Activated CD4-positive, alpha-beta T cell treated with anti-CD3 and anti-CD28 coated beads, Interleukin-2, amount 50 U/mL, for 16 hours (primary cell): ENCODE measurements at places on chromosomes 5 and 9.

- DNase-seq, result peak; percentile 93
Observed at GRCh38 chr9:129868872-129869486, 33.7 kb downstream of the USP20 start.

GRCh38 chr5:147046281-147046680 lies 167.7 kb upstream of the PPP2R2B start:
- DNase-seq, result no peak

- DNase-seq, result no peak
Observed at GRCh38 chr5:95285409-95285755, 488 bp upstream of the MCTP1 start.

DNA sequence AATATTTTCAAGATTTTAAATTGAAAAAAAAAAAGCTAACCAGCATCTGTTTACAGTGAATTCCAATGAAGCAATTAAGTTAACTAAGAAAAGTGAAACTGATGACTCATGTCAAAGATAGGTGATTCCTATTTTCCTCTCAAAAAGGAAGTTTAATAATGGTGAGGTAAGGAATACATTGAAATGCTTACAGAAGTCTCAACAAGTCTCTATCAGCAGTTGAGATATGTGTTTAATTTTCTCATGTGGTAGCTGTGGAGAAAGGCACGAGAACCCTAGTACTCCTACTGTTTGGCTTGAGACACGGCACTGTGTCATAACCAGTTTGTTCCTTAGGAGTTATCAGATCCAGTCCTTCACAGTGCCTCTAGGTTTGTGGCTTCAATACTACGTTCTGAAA lies 114.5 kb downstream of the SLC25A46 start:
- no peak for DNase-seq

DNA sequence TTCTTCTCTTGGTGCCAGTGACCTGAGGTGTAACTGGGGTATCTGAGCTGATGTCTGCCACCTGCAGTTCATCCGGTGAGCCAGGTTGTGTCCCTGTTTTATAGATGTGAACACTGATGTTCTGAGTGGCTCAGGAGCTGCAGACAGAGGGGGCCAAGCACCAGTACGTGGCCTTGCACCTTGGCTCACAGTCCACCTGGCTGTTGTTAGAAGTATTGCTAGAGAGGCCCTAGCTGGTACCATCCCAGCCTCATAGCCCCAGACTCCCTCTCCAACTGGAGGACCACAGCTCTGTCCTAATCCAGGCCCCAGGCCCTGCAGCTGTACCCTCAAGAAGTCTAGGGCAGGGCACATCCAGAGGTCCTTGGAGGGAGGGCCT lies 16.2 kb downstream of the PHF2 start:
- DNase-seq, result no peak

GRCh38 chr9:34647651-34648050 lies 1.2 kb downstream of the GALT start:
- DNase-seq, result peak; percentile 35

DNA sequence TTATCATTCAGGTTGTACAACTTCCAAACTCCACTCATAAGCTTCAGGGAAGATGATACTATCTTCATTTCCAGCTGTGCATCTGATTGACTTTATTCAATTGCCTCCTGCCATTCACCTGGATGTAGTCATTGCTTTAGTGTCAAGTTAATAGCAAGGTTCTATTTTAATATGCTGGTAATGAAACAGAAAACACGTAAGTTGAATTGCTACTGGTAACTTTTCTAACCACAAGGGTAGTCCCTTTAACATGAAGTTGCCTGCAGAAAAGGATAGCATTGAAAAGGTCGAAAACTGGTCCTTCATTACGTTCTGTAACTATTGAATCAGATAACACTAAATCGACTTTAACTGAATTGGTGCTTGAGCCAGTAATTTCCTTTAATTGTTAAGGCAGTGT lies 459.4 kb upstream of the CDH6 start:
- DNase-seq, result no peak

- DNase-seq, result no peak
Observed at GRCh38 chr5:36070687-36071571, 4.2 kb upstream of the UGT3A2 start.

GRCh38 chr9:100108559-100108958 lies 9.5 kb downstream of the INVS start:
- no peak for DNase-seq

DNA sequence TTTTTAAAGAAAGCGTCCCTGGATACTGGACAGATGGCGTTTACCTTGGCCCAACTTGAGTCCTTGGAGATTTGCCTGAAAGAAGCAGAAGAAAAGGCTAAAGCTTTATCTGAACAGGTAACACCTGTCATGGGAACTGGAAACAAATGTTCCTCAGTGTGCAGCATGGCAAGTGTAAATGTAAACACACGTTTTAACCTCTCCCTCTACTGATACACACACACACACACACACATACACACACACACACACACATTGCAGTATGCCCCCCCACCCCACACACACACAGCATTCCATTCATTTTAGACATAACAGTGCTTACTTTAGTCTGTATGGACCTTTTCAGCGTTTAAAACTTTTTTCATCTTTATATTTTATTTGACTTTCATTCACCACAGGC lies 51.1 kb downstream of the CCDC192 start:
- DNase-seq, result no peak

DNA sequence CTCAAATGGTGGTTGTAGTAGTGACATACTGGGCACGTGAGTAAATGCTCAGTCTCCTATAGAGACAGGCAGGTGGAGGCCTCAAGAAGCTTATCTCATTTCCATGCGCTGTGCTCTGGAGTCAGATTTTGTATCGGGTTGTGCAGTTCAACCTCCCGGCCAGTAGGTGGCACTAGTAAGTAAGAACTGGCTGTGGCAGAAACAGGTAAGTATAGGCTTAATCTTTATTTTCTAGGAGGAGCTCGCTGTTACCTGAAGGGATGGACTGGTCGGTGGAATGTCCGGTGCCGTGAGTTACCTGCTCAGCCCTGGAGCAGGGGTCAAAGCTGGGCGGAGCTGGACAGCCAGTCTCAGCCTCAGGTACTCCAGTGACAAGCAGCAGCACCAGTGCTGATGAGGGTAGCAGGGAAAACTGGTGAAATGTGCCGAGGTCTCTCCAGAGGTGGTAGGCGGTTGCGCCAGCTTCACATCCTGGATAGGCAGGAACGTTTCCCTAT lies 880.1 kb upstream of the SEMA6A start:
- peak; percentile 56 for DNase-seq

DNA sequence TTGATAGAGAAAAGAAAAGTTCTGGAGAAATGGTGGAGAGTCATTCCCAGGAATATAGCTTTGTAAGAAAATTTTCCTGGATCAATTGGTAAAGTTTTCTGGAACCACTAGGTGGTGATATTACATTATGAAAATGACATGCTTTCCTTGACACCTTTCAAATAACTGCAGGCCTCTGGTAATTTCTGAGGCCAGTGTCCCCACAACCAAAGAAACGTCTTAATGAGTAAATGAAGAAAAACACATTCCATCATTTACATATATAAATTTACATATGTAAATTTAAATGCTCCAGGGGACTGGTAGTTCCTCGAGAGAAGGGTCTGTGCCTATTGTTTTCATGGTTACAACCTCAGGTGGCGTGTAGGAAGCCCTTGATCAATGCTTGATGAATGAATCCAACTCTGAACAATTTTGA lies 17.2 kb upstream of the RGS3 start:
- peak; percentile 31 for DNase-seq

DNA sequence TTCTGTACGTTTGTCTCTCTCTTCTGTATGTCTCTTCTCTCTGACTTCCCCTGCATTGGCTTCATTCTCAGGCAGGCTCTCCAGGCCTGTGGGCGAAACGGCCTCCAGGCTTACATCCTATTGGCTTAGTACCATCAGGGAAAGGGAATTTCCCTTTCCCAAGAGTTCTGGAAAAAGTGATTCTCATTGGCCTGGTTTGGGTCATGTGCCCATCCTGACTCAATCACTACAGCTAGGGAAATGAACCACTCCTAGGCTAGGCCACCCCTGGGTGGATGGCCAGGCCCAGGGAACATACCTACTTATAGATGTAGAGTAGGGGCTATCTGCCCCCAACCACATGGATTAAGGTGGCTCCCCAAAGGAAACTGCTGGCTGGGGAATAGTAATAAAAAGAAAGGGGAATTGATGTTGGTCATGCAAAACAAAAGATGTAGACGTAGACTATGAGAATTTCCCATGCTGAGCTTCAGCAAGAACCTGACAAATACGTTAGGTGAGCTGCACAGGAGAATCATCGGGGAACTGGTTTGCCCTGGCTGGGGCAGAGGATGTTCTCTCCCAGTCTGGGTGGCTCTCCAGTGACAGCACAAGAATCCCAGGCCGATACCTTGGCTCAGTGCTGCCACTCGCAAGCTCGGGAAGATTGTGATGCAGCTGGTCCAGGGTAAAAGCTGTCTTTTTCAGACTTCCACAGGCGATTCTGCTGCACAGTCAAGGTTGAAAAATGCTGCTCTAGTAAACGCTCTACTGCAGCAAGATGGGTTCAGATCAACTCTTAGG lies 3.7 kb upstream of the EGR1 start:
- no peak for DNase-seq

DNA sequence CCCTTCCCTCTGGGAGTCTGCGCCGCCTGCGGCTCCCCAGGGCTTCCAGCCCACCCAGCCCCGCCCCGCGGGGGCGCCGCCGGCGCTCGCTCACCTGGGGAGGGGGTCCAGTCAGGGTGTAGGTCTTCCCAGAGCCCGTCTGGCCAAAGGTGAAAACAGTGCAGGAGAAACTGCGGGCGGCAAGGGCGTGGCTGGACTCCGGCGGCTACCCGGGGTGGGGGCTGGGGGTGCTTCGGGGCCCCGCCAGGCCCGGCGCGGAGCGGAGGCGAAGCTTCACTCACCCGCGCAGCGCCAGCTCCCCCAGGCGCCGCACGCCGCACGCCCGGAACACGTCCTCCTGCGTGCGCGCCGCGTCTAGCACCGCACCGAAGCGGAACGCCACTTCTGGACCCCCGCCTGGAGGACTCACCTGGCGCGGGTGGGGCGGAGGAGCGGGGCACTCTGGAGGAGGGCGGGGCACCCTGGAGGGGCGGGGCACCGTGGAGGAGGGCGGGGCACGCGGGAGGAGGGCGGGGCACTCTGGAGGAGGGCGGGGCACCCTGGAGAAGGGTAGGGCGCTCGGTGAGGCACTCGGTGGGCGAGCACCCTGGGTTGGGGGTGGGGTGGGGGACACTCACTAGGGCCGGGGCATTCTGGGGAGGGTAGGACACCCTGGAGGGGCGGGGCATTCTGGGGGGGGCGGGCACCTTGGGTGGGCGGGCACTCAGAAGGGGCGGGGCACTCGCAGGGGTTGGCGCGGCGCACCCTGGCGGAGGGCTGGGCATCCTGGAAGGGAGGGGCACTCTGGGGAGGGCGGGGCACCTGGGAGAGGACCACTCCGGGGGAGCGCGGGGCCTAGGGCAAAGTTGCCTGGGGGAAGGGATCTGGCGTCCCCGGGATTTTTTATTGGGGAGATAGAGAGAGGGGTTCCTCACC lies 814 bp downstream of the KIF12 start:
- no peak for DNase-seq

GRCh38 chr5:60668686-60669304 lies 31.2 kb downstream of the DEPDC1B start:
- peak; percentile 26 for DNase-seq

DNA sequence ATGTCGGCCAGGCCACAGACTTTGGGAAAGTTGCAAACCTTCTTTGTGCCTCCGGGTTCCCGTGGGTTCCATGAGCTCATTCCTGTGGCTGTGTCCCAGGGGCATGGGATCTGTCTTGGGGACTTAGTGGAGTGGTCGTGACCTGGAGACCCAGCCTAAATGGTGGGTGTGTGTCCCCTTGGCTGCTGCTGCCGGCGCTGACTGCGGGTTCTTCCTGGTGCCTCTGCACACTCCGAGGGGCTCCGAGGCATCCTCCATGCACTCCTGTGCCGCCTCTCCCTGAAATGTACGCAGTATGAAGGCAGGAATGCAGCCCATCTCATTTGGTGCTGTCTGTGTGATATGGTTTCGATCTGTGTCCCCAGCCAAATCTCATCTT lies 21.0 kb upstream of the SLC2A6 start:
- no peak for DNase-seq

- no peak for DNase-seq
Observed at GRCh38 chr5:138543730-138544104, 681 bp upstream of the ETF1 start.

- no peak for DNase-seq
Observed at GRCh38 chr5:34820593-34820992, 18.4 kb upstream of the TTC23L start.

DNA sequence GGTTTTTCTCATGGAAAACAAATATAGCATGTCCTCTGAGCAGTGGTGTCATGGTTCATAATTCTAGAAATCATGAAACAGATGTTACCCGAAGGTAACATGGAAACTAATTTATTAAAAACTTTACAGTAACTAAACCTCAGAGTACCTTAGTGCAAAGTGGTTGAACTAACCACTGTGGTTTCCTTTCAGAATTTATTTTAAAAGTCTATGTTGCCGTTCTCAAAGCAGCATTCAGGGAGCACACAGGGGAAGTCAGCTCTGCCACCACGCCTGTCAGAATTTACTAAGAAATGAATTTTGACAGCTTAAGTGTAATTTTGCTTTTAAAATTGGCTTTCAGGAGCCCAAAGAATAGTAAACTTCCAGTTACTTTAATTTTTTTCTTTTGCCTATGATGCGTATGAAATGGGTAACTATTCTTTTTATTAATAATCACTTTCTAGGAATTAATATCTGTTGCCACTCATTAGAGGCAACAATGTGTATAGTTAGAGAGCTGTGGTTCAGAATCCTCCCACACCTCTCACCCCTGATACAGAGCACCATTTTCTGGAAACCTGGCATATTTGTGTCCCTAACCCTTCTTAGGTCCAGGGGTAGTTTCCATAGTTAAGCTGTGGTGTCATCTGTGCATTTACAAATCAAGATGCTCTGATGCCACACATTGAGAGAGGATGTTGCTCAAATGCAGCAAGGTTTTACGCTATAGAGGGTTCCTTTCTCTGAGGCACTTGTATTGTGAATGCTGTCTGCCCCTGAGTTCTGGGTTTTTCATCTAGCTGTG lies 202.6 kb downstream of the ZSWIM6 start:
- peak; percentile 45 for DNase-seq

DNA sequence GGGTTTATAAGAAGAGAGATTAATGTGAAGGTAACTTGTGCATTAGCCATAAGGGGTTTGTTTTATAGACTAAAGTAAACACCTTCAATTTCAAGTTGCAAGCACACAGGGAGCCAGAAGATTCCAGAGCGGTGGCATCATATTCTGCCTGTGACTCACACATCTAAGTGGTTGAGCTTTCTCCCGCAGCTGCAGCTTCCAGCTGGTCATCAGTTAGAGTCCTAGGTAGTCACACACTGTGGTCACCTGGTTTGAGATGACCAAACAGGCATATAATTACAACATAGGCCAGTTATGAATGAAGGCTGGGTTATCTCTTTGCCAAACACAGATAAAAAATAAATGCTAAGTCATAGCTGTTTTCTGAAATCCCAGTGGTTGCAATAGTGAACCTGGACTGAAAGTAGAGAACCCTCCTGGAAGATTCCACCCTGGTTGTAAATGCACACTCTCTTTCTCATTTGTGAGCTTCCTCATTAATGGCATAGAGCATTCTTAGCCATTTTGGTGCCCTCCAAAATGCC lies 171.3 kb downstream of the GDNF start:
- no peak for DNase-seq

DNA sequence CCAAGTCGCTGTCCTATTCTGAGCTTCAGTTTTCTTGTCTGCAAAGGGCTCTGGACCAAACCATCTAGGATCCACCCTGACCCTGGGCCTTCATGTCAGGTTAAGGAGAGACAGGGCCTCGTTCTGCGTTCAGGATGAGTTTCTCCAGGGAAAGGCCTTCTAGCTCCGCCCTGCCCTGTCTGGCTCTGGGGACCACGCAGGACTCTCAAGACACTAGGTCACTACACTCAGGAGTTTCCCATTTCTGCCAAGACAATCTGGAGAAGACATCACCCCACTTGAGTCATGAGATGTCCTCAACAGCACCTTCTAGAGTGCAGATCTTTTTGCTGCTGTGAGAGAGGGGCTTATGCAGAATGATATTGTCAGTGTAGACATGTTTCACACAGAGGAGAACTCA lies 53.2 kb upstream of the KCNMB1 start:
- DNase-seq, result no peak
